ENCODE measurements at places on chromosomes 3 and 15.

GRCh38 chr3:156017352-156018030 is 102.9 kb upstream of the KCNAB1 start:
- no peak for DNase-seq

- no peak for DNase-seq
Observed at GRCh38 chr3:148202386-148202785, 495.3 kb upstream of the AGTR1 start.

DNA sequence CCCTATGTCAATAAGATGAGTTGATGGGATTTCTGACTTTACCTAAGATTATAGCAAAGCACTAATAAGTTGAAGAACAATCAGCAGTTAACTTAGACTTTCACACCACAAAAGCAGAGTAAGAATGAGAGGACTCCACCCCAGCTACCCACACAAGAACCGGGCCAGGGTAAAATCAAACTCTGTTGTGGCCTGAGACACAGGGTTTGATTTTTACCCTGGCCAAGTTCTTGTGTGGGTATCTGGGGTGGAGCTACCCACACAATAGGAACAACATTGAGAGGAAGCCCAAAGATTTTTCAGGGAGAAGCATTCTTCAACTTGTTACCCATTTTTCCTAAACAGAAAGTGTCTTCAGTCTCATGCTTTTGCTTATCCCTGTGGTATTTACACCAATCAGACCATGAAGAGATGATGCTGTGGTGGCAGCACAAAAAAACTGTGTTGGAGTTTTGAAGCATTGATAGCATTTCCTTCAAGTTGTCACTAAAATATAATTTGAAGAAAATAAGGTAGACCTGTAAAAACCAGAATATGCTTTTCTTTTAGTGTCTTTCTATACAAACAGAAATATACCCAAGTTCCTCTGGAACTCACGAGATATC is 25.6 kb downstream of the CPOX start:
- DNase-seq = no peak

GRCh38 chr15:63086271-63086670 is 35.4 kb upstream of the LACTB start:
- DNase-seq = no peak

DNA sequence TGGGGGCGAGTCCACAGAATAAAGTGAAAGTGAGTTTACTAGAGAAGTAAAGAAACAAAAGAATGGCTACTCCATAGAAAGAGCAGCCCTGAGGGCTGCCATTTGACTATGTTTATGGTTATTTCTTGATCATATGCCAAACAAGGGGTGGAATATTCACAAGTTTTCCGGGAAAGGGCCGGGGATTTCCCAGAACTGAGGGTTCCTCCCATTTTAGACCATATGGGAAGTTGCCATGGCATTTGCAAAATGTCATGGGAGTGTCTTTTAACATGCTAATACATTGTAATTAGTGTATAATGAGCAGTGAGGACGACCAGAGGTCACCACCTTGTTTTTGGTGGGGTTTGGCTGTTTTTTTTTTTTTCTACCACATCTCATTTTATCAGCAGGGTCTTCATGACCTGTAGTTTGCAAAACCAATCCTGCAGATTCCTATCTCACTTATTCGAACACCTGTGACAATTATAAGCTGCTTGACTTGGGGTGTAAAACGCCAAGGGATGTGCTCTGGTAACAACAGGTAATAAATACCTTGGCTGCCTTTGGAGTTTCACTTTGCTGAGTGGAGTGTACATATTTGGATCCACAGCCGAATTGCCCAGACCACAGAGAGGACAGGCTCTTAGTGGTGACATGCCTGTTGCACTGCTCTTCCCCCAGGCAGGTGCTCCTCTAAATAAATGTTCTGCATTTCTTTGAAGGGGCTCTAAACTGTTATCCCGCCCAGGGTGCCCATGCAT is 43.6 kb downstream of the C2CD4B start:
- DNase-seq = no peak

DNA sequence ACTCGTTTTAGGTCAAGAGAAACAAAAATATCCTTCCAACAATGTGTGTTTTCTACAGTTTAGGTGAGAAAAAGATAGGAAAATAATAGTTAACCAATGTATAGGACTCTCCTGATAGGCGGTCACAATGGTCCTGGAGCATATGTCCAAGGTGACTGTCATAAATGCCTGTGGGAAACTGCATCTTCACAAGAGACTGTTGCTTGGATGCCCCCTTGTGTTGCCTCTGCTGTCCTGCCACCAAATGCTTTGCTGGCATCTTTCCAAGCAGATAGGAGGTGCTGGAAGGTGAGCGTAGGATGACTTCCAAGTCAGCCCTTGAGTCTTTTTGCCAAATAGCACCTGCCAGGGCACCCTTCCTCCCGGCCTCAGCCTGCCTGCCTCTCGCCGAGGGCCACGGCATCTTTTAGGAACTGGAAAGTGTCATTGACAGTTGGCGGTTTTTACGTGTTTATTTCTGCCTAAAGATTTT is 24.1 kb upstream of the SACM1L start:
- DNase-seq = no peak

- no peak for DNase-seq
Observed at GRCh38 chr15:37824717-37825382, 109.6 kb upstream of the TMCO5A start.

DNA sequence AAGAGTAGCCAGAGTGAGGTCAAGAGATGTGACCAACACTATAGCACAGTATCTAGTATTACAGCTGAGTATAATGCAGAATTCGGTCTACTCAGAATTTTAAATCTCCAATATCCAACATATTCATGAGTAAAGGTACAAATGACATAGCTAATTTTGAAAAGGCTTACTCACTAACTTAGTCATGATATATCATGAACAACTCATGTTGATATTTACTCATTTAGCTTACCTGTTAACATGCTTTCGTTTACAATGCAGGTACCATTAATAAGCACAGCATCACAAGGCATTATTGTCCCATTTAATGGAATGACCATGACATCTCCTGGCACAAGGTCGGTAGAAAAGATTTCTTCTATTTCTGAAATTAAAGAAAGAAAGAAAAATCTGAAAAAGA is 36.9 kb downstream of the ATP13A3 start:
- DNase-seq = no peak

GRCh38 chr3:15974647-15975046 is 176.9 kb upstream of the ANKRD28 start:
- DNase-seq = no peak

DNA sequence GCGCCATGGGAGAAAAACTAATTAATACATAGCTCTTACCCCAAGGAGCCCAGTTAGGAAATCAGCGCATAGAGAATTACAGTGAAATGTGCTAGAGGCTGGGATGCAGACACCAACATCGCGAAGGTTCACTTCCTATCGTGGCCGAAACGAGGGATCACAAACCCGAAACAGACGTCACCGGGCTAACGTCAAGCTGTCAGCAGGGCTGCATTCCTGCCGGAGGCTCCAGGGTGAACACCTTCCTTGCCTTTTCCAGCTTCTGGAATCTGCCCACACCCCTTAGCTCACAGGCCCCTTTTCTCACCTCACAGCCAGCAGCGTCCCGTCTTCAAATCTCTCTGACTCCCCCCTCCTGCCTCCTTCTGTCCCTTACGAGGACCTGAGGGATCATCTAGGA is 13.0 kb downstream of the GP5 start:
- no peak for DNase-seq

DNA sequence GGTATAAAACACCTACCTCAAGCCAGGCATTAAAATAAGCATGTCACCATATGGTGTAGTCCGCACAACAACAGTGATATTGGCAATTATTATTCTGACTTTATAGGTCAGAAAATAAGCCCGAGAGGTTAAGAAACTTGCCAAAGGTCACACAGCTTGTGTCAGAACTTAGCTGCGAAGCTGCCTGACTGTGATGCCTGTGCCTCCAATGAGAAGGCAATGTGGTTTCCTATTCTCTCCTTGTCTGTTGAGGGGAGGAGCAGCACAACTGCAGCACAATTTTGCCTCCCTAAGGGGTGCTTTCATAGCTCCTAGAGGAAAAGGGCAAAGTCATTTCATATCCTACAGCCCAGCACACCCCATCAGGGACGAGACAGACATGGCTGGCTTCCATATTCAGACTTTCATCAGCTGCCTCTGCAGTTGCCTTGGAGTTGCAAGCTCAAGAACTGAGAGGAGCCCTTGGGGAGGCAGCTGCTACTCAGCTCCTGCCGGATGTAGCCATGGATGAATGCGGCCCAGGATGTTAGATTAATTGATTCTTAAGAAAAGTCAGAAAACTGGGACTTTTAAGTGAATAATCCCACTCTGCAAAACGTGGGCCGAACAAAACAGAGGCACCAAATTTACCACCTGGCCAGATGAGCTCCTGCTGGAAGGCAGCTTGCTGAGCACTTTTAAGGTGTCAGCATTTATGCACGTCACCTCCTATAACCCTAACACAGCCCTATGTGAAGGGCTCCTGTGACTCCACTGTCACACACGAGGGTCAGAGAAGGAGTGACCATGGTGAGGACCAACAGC is 38.5 kb downstream of the MYO5C start:
- no peak for DNase-seq

GRCh38 chr3:196050597-196050996 is 31.3 kb downstream of the TFRC start:
- no peak for DNase-seq

DNA sequence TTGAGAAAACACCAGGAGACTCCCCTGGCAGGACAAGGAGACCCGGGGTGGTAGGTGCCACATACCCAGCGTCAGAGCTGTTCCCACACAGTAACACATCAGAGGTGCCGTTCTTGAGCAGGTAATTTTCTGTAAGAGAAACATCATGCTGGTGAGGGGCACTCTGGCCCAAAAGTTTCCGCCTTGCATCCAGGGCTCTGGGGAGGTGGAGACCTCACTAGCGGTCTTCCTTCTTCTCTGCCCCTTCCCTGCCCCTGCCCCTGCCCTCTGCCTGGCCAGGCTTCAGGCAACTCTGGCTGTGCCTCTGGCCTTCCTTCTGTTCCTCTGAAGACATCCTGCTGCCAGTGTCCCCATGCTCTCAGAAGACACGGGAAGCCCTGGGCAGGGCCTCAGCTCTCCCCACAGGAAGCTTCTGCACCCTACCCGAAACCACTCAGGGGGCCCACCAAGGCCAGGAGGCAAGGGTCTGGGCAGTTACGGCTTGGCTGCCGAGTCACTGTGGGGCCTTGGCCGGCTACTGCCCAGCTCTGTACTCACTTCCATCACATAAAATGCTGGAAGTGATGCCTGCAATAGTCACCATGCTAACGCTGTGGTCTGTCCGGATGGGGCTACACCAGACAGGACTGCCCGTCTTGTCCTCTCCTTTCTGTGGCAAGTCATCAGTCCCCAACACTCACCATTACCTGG is 41.3 kb downstream of the SCN5A start:
- no peak for DNase-seq

GRCh38 chr3:65398953-65399352 is 639.8 kb downstream of the MAGI1 start:
- no peak for DNase-seq

GRCh38 chr3:74592359-74592758 is 22.1 kb downstream of the CNTN3 start:
- no peak for DNase-seq

DNA sequence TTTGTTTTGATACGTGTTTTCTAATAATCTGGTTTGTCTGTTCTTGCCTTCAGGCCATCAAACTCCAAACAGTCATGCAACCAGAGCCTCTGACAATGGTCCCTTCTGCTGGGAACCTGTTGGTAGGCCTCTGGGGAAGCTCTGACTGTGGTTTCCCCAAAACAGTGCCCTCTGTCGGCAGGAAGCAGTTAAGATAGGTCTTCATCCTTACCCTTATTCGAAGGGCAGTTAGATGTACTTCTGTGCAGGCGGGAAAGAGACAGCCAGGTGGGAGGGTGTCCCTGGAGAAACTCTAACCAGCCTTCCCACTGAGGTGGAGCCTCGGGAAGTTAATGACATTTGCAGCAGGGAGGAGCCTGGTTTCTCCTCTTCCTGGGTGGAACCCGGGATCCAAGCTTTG is 81.6 kb upstream of the CHMP2B start:
- DNase-seq = no peak

- no peak for DNase-seq
Observed at GRCh38 chr15:34854232-34854631, 58.9 kb upstream of the ACTC1 start.

DNA sequence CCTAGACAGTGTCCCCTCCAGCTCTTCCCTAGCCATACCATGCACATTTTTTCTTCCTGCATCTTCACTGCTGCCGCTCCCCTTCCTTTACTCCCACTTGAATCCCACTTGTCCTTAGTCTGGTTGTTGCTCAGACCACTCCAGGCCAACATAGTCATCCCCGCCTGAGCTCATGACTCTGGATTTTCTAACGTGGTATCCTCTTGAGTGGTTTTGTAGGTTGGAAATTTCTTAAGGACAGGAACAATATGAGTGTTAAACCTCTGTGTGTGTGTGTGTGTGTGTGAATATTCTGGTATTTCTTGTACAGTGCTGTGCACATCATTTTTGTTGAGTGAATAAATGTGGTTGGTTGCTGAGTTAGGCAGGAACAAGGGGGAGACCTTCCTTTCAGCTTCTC is 3.1 kb downstream of the BAHD1 start:
- DNase-seq = no peak

DNA sequence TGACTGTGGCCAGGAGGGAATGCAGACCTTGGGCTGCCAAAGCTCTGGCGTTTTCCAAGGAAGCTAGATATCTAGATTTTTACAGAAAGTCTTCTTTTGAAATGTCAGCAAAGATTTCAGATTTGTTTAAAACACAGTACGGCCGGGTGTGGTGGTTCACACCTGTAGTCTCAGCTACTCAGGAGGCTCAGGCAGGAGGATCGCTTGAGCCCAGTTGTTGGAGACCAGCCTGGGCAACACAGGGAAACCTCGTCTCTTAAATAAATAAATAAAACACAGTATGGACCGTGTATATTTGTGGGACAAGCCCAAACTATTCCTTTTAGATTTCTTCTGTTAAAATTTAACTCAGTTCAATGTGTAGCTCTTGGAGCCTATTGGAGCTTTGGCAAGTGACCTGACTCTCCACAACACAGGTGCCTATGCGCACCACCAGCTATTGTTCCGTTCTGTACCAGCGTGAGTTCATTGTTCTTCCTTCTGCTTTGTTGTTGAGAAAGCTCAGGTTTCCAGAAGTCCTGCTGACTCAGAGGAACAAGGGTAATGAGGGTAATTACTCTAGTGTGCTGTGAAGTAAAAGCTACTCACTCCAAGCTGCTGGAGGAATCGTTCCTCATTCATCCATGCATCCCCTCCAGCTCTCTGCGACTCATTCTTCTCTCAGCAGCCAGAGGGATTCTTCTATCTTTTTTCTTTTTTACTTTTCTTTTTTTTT is 73.1 kb upstream of the SLC6A6 start:
- no peak for DNase-seq

DNA sequence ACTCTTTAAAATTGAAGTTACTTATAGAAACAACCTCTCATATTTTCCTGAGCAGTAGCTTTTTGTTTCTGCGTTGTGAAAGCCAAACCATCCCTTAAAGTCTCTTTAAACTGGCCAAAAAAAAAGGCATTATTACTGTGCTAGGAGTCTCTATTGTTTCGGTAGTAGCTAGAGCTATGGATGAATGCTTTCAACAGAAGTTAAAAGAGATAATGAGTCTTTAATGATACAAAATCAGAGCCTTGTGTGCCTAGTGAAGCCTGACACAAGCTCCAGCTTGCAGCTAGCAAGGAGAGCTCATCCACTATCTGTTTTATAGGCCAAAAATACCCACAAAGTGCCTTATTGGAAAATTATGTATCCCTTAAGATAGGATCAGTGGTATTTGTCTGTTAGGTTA is 360.4 kb upstream of the CDIN1 start:
- no peak for DNase-seq
